ENCODE measurements at places on chromosomes 4 and X. TPM values are rescaled to one million over a fixed set of nuclear protein-coding genes. Genes with fewer than 3 reads are reported as not detected.

- peak; percentile 93 for DNase-seq
Measured at GRCh38 chr4:55947912-55948725, 626 bp upstream of the CEP135 start.

- DNase-seq, result peak; percentile 14
Measured at GRCh38 chr4:96352051-96352517, 512.2 kb downstream of the PDHA2 start.

The DCHS2 gene
- total RNA-seq, result 0.17 TPM

DNA sequence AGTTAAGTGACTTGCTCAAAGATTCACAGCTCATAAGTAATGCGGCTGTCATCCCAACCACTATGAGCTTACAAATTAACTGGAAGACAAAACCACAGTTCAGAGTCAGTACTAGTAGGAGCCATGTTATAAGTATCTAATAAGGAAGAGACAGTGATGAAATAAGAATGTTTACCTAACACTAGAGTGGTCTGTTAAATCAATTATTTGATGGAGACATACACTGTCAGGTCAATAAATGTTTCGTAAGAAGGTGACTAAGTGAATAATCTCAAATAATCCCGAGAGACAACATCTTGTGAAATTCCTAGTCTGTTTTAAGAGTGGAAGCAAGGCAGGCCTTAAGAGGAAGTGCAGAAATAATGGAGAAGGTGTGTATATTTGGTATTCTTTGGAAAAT is 25.8 kb upstream of the AMELX start:
- DNase-seq, result no peak

The SPANXC gene
- total RNA-seq, result not detected

- peak; percentile 23 for DNase-seq
Measured at GRCh38 chr4:150310159-150310895, 232.1 kb downstream of the DCLK2 start.

The EDNRA gene
- 35.4 TPM for total RNA-seq

- peak; percentile 81 for DNase-seq
Measured at GRCh38 chrX:23784470-23785331, 1.7 kb downstream of the SAT1 start.

GRCh38 chr4:113147498-113148111 is 98.2 kb downstream of the ANK2 start:
- no peak for DNase-seq

The RBMXL3 gene
- total RNA-seq, result not detected

The TRPC5OS gene
- total RNA-seq, result not detected

The MAGED4 gene
- 1.2 TPM for total RNA-seq

DNA sequence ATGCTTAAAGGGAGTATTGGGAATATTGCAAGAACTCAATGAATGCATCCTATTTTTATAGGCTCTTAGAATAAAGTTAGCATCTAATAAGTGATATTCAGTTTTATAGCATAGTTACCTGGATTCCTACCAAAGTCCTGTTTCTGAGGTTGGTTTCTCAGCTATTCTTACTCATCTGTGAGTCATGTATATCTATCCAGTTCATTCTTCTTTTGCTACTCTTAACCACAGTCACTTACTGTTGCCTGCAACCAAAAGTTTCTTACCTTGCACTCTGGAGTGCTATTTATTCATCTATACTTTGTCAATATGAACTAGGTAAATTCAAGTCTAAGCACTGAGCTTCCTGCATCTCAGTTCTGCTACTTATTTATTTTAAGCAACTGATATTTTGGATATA is 322.5 kb downstream of the HS3ST1 start:
- peak; percentile 68 for DNase-seq

DNA sequence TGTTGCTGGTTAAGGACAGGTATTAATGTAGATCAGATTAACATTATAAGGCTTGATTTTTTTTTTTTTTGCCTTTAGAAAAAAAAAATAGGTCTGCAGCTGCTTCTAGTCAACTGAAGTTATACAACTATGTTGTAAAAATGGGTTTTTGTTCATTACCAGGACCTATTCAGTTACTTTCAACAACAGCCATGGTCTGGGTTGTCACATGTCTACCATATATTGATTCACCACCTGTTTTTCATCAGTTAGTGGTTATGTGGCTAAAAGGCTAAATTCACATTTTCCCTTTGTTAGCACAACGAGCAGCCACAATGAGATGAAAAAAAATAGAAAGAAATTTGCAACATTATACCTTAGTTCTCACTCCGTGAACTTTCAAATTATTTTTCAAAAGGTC is 45.5 kb downstream of the GLRB start:
- DNase-seq, result no peak

The TLR3 gene
- 6.0 TPM for total RNA-seq
